ENCODE measurements at places on chromosomes 7 and 10. TPM values are rescaled to one million over a fixed set of nuclear protein-coding genes. Genes with fewer than 3 reads are reported as not detected.

The LRMDA gene
- 9.5 TPM for total RNA-seq

The TFR2 gene
- total RNA-seq = 0.65 TPM

The ZNF365 gene
- total RNA-seq = 2.6 TPM

The FAM221A gene
- 1.4 TPM for total RNA-seq
